ENCODE measurements at places on chromosomes 12 and 14.

DNA sequence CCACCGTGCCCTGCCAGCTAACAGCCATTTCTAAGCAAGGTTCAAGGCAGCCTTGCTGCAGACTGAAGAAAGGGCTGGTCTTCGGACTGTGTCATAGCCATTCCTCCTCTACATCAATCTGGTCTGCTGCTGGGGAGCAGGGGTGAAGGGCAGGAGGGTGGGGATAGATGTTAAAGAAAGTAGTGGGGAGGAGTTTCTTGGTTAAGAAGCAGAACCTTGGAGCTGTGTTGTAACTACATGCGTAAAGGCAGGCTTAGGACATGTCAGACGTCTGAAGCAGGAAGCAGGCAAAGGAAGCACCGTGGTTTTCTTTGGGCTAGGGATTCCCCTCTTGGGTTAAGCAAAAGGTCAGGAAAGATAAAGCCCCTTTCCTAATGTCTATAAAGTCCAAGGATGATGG, 18.1 kb upstream of the NEK9 start:
- DNase-seq, result no peak

DNA sequence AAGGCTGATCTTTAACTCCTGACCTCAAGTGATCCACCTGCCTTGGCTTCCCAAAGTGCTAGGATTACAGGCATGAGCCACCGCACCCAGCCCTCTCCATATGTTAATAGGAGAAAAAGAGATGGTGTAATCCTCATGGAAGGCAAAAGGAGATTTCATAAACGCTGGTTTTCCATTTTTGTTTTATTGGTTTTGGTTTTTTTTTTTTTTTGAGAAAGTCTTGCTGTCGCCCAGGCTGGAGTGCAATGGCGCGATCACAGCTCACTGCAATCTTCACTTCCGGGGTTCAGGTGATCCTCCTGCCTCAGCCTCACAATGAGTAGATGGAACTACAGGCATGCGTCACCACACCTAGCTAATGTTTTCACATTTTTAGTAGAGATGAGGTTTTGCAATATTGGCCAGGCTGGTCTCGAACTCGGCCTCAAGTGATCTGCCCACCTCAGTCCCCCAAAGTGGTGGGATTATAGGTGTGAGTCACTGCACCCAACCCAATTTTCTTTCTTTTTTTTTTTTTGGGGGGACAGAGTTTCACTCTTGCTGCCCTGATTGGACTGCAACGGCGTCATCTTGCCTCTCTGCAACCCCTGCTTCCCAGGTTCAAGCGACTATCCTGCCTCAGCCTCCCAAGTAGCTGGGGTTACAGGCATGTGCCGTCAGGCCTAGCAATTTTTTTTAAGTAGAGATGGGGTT, 8.1 kb downstream of the PTGES3 start:
- no peak for DNase-seq

- DNase-seq, result no peak
Observed at GRCh38 chr12:119206348-119207062, 27.8 kb downstream of the HSPB8 start.

GRCh38 chr12:64269161-64269560, 47.1 kb upstream of the KICS2 start:
- DNase-seq, result no peak

DNA sequence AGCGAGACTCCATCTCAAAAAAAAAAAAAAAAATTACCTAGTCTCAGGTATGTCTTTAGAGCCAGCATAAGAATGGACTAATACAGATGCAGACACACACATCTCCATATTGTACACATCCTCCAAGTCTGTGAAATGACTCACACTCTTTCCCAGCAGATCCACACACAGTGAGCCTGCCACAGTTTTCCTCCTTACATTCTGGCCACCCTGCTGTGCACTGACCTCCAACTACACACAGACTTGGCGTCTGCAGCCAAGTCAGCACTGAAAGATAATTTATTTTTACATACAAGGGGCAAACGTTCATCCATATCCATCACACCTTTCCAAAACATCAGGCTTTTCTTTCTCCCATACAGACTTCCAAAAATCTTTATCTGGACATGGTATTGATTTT, 115.9 kb downstream of the SLC25A21 start:
- DNase-seq, result no peak

DNA sequence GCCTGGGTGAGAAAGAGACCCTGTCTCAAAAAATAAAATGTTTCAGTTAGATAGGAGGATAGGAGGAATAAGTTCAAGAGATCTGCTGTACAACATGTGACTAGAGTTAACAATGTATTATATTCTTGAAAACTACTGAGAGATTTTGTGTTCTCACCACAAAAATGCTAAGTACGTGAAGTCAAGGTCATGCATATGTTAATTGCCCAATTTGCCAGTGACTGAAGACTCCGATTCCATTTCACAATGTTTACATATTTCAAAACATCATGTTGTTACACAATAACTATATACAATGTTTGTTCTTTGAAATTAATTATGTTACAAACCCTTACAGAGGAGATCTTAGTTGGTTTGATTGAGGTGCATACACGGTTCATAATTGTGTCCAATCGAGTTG, 52.1 kb downstream of the SLC15A4 start:
- no peak for DNase-seq

- no peak for DNase-seq
Observed at GRCh38 chr14:61462566-61463193, 141.3 kb downstream of the PRKCH start.

DNA sequence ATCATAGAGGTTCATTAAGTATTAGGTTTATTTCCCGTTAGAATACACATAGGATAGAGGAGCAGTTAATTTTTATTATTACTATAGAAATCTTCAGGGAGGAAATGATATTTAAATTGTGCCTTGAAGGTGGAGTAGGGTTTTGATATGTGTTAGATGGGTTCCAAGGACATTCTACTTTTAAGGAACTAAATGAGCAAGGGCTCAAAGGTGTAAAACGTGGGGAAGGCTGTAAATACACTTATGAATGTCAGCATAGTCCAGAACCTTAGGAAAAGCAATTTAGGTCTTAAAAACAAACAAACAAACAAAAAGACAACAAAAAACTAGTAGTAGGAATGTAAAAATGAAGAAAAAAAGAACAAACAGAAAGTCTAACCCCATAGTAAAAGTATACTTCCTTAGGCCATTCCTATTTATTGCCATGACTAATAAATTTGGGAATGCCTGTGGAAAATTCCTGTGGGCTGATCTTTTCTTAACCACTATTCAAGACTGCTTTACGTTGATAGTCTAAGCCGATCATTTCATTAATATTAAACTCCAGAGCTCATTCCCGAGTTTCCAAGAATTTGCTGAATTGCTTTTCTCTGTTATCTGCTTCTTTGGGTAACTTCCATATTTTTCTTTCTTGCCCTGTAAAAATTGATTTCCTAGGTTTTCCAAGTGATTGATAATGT, 180.3 kb downstream of the RAD51B start:
- DNase-seq, result no peak

GRCh38 chr12:93536111-93536765, 36.2 kb upstream of the SOCS2 start:
- no peak for DNase-seq

- no peak for DNase-seq
Observed at GRCh38 chr12:45557016-45557415, 172.5 kb upstream of the ARID2 start.

DNA sequence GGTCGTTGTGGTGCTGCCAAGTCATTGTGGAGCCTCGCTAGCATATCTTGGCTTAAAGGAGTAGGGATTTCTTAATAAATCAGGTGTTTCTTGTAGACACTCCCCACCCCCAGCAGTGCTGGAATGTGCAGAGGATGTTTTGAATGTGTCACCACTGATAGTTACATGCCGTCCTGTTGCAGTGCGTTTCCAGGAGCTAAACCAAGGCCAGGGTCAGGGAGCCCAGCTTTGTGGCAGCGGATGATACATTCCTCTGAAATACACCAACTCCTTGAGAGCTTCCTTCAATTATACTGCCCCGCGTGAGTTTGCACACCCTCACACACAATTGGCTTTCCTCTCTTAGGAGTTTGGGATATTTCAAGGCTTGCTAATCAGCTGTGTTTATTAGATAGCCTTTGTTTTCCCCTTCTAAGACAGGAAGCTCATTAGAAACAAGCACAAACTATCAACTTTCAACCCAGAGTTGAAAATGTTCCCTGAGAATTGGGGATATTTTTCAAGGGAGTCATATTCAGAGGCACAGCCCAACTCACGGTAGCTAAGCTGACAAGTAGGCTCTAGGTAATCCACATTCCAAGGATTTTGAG, 154.9 kb downstream of the C12orf75 start:
- no peak for DNase-seq

DNA sequence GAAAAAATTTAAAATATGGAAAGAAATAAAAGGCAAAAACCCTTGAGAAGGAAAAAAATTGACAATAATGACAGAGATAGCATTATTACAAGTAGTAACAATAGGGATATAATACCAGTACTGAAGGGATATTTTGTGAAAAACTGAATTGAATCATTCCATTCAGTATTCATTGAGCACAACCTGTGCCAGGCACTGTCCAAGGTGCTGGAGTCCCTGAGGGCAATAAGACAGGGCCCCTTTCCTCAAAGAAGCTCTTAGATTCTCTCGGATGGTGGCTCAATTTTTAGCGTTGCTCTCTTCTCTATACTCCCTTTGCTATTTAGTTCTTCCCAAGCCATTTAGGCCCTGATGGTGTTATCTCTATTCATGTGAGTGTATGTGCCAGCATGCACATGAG, 34.3 kb upstream of the GAS2L3 start:
- DNase-seq, result no peak

DNA sequence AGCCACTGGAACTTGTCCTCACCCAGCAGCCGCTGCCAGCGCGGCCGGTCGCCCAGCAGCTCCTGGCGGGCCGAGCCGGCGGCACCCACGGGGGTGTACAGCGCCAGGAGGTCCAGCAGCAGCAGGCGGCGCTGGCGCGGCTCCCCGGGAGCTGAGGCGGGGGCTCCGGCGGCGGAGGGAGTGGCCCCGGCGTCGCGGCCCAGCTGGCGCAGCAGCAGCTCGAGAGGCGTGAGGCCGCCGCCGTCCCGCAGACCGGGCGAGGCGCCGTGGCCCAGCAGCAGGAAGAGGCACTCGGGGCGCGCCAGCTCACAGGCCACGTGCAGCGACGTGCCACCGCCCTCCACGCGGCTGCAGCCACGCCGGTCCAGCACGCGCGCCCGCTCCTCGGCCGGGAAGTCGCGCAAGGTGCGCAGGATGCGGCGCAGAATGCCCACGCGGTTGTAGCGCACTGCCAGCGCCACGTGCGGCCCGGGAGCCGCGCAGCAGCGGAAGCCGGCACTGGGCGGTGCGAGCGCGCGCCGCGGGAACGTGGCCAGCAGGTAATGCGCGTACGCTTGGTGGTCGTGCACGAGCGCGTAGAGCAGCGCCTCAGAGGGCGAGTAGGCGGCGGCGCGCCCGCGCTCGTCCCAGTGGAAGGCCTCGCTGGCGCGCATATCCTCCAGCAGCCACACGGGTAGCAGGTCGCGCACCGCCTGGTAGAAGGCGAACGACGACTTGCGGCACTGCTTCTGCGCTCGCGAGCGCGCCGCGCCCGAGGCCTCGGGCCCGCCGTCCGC, 2.3 kb downstream of the ANKRD9 start:
- no peak for DNase-seq

- DNase-seq, result no peak
Observed at GRCh38 chr14:44803239-44803905, 158.4 kb downstream of the KLHL28 start.

- no peak for DNase-seq
Observed at GRCh38 chr12:15852383-15852782, 29.8 kb upstream of the STRAP start.

- DNase-seq, result no peak
Observed at GRCh38 chr12:85971800-85972199, 97.7 kb downstream of the NTS start.

- DNase-seq, result no peak
Observed at GRCh38 chr12:108349278-108349688, 10.2 kb upstream of the CMKLR1 start.

- no peak for DNase-seq
Observed at GRCh38 chr12:3820122-3820521, 53.1 kb downstream of the PARP11 start.

DNA sequence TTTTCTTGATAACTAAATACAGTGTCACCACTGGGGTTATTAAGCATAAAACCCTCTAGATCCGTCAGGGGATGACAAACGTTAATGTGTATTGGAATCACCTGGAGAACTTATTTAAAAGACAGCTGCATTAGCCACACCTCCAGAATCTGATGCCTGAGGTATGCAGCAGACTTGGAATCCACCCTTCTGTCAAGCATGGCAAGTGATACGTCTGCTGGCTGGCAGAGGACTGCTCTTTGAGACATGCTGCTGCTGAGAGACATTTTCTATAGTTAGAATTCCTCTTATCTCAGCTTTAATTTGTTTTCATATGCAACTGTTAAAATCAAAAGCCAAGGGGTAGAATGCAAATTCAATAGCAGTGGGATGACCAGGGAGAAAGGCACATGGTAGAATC, 496.3 kb downstream of the NELL2 start:
- no peak for DNase-seq

- DNase-seq, result no peak
Observed at GRCh38 chr14:100712490-100712889, 14.2 kb upstream of the DLK1 start.

DNA sequence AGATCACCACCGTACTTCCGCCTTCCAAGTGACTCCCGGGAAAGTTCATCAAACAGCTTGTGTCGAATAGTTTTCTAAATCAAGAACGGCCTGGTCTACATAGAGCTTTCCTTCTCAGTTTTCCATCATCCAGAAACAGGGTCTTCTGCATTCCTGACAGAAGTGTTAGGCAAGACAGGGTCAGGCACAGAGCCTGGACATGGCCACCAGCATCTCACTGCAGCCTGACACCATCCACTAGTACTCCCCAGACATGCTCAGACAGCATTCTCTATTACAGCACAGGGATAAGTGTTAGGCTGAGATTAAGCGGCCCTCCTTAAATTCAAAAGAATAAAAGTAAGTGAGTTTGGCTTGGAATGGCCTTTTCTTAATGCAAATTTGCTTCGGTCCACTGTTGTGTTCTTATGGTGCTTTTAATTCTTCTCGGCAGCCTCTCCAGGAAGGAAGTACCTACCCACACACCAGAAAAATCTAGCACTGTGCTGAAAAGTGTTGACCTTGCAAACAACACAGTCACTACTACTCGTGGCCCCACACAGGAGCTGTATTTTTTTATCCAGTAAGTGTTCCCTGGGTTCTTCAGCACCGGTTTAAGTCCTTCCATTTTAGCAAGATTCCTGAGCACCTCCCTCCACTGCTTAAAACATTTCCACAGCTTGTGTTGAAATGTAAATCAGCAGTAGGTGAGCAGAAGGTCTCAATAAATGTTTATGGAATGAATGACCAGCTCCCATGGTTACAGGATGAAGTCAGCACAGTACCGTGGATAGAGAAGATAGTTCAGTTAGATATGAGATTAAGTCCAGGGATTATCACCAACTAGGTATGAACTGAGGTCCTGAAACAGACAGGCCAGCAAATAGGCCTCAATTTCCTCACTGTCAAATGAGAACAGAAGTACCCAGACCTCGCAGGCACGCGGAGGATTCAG, 44.1 kb downstream of the SETD3 start:
- no peak for DNase-seq

- DNase-seq, result no peak
Observed at GRCh38 chr14:105945896-105946295, 419.5 kb downstream of the TMEM121 start.

All from stimulated activated CD8-positive, alpha-beta memory T cell treated with anti-CD3 and anti-CD28 coated beads, Interleukin-4, amount 100 ng/mL, for 1 hour (primary cell).